H54 (cell line): ENCODE measurements at places on chromosomes 13 and 19.
A peak's percentile ranks its signal among the peaks of the same experiment; 100 is the strongest.

- no peak for DNase-seq
Measured at GRCh38 chr19:28454083-28454482, 758.9 kb downstream of the UQCRFS1 start.

GRCh38 chr19:28706693-28707092 is 506.3 kb downstream of the UQCRFS1 start:
- no peak for DNase-seq

GRCh38 chr19:791567-792305 is 5.5 kb upstream of the PTBP1 start:
- DNase-seq: no peak

- DNase-seq: no peak
Measured at GRCh38 chr19:49767381-49767780, 580 bp downstream of the AP2A1 start.

- no peak for DNase-seq
Measured at GRCh38 chr19:33953592-33953991, 156.9 kb downstream of the KCTD15 start.

DNA sequence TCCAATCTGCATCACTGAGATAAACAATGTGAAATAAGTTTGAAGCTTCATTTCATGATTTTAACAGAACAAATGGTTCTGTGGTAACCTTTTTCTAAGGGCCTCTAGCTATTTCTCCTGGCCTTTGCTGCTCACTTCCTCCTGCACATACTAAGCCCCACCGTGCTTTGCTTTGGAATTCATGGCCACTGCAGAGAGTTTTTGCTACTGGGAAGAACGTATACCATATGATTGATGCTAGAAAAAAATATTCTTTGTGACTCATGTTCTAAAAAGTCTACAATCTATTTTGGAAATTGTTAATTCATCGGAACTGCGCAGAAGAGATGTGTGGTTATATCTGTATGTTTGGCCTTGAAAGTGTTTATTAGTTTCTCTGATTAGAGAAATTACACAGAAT is 747.3 kb downstream of the PCDH9 start:
- no peak for DNase-seq

DNA sequence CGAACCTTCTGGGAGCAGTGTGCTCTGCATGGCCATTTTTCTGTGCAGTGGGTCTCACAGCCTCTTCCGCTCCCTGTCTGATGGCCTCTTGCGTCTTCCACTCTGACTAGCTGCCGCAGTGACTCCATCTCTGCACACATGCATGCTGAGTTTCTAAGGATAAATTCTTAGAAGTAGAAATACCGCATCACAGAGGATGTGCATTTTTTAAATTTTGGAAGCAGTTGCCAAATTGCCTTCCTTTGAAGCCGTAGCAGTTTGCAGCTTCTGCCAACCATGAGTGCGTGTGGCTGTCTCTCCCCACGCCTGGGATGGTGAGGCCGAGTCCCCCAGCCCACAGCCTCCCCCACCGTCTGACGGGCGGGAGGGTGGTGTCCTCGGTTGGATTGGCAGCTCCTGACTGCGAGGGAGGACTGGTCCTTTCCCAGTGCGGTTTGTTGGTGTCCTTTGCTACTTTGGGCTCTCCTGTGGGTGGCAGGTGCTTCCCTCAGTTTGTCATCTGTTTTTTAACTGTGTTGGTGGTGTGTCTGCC is 9.8 kb downstream of the FZR1 start:
- DNase-seq: no peak

DNA sequence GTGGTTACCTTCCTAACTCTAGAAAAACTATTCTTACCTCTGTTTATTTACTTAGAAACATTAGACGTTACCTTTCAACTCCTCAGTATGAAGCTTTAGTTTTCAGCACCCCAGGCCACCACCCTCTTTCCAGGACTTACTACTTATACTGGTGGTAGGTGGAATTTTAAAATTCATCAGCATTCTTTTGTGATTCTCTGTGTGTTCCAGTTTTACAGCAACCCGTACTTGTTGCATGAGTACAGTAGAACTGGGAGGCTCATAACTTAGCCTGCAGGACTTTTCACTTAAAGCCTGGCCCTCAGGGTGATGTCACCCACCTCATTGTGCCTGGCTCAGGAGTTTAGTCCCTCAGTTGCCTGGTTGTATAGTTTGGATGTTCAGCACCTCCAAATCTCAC is 49.4 kb upstream of the ALOX5AP start:
- no peak for DNase-seq

GRCh38 chr13:44088411-44088810 is 208.7 kb downstream of the LACC1 start:
- DNase-seq: no peak

- no peak for DNase-seq
Measured at GRCh38 chr19:1967087-1967608, 26.2 kb downstream of the CSNK1G2 start.

DNA sequence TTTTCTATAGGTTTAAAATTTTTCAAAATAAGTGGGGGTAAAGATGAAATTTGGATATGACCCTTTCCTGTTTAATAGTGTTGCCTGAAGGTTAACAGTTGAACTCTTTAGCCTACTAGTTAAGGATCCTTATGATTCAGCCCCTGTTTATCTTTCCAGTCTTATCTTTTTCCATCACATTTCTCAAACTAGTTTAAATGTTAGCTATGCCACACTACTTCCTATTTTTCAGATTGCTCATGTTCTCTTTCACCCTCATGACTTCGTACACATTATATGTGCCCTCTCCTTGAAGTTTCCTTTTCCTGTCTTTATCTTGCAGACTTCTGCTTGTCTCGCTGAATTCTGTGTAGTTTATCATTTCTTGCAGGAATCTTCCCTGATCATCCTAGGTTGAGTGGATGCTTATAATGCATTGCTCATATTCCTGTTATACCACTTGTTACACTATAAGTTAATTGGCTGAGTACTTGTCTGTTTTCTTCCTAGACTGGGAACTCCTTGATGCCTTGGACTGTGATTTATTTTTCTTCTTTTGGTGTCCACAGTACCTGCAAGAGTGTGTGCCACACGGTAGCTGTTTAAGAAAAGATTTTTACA is 86.7 kb downstream of the FNDC3A start:
- no peak for DNase-seq

GRCh38 chr19:43078311-43078710 is 4.2 kb downstream of the PSG2 start:
- peak; percentile 23 for DNase-seq

GRCh38 chr19:14941189-14941588 is at the start of gene OR7C2:
OR7C2 (plus strand) TSS chr19:14941489; CDS start chr19:14941489, 0 bp downstream.
- DNase-seq: no peak
